ENCODE measurements at places on chromosomes 2 and 18.

GRCh38 chr18:2486426-2486825, 84.9 kb downstream of the METTL4 start:
- DNase-seq: no peak

- no peak for DNase-seq
Measured at GRCh38 chr2:203875471-203875870, 7.9 kb downstream of the CTLA4 start.

GRCh38 chr18:6859676-6860422, 130.3 kb downstream of the ARHGAP28 start:
- DNase-seq: no peak

DNA sequence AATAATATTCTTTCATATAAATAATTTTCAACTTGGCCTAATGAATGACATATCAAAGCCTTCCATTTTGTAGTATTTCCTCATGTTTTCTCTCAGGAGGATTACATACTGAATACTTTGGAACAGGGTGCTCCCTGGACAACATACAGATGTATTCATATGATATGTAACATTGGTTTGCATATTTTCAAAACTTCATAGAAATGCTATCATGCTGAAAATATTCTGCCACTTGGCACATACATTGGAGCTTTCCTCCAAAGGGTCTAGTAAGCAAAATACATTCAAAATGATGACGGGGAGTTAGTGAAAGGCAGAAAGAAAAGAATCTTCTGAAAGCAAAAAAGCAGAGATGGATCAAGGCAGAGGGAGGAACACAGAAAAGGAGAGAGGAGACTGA, 38.1 kb upstream of the RTN4 start:
- DNase-seq: peak; percentile 58

DNA sequence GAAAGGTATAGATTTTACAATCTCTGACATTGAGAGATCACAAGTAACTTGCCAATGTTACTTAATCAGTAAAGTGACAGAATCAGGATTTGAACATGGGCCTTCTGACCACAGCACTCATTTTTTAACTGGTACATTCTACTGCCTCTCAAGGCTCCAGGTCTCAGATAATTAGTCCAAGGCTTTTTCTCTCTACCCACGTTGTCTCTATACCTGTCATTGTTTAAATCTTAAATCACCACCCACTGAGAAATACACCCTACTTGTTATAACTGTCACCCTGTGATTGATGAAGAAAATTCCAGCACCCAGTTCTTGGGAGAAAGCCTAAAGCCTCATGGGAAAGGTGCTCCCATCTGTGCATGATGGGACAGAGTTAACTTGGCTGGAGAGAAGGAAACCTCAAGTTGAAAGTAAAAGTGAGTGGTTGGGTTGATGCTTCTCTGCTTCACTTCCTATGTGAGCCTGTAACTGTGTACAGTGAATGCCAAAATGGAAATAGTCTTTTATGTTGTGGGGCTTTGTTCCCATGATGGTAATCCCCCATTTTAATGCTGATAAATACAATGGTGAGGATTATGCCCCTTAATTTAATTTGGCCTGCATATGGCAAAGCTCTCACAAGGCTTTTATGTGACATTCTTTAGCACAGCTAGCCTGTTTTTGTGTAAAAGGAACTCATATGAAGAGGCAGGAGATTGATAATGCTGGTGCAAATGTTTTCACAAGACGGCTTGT, 190.1 kb upstream of the SP5 start:
- no peak for DNase-seq

- DNase-seq: no peak
Measured at GRCh38 chr18:72899338-72899737, 31.6 kb upstream of the NETO1 start.

GRCh38 chr2:108934583-108935245, 54.3 kb downstream of the EDAR start:
- DNase-seq: no peak

DNA sequence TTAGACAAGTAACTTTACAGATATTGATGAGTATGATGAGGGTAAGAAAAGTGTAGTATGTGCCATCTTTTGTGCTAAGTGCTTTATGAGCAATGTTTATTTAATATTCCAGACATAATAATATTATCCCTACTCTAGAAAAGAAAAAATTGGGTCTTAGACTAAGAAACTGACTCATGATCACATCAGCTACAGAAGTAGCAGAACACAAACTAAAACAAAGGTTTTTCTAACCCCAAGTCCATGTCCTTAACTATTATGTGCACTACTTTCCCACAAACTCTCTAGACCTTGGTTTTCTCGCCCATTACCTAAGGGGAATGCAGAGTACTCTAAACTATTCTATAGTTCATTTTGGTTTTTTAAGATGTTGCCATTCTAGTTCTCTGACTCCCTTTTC, 64.5 kb downstream of the BAZ2B start:
- DNase-seq: no peak

- DNase-seq: peak; percentile 82
Measured at GRCh38 chr2:217722883-217723472, 279.8 kb downstream of the TNS1 start.

DNA sequence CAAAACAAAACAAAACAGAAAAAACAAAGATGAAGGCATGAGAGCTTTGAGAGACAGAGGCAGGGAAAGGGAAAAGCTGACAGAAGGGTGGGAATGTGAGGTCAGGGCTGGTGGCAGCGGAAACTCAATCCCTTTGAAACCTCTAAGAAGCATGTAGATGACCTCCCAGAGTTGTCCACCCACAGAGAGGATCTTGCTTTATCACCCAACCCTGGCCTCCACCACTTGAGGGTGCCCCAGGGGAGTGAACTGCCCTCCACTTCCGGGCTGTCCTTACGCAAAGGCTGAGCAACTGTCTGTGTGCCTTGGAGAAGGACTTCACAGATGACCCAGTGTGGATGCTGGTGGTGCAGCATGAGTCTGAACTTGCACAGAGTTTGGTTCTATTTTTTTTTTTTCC, 26.7 kb downstream of the PDCL3 start:
- no peak for DNase-seq

DNA sequence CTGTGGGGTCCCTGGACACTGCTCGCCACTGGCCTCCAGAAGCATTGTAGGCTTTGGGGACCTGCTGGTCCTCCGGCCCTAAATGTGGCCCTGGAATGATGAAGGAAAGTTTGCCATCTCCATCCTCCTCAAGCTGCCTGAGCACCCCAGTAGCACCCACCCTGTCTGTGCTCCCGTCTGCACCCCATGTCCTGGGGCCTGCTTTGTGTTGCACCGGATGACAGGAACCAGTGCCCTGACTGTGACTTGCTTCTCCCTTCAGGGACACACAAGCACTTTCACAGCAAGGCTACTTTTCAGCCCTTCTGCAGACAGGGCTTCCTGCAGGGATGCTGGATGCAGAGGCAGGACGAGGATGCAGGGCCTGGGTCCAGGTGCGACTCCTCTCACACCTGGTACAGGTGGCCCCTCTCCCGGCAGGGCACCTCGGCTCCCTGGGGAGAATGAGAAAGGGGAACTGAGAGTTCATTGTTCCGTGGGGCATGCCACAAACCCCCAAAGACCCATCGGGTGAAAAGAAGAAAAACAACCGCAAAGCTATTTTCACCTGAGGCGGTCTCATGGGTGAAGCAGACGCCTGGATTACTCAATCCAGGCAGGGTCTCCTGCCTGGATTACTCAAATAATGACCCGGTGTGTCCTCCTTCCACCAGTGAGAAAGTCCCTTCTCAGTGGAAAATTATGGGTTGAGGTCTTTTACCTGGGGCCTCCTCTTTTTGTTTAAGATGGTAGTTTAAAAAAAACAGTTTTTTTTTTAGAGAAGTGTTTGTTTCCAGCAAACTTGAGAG, 74.9 kb downstream of the LONRF2 start:
- no peak for DNase-seq

Measured in fibroblast of skin of left biceps (primary cell).